ENCODE measurements at places on chromosomes 4 and X.

- DNase-seq = no peak
Observed at GRCh38 chrX:275967-276580, 5.1 kb upstream of the PLCXD1 start.

GRCh38 chr4:184439856-184440594, 34.3 kb downstream of the IRF2 start:
- no peak for DNase-seq

DNA sequence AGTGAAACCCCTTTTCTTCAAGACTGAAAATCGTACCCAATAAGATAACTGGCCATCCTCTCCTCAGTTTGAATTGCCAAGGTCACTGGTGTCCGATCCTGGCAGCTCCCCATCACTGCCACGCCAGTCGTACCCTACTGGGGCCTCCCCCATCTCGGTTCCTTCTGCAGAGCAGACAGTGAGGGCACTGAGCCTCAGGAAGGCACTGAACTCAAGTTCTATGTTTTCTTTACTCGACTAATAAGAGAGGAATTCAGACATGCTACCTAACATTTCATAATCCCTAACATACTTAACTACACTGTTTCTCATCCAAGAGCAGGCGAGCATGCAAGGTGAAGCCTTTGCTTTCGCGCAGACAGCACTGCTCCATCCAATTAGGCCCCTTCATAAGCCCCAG, 23.4 kb downstream of the ZFYVE28 start:
- DNase-seq = no peak

- no peak for DNase-seq
Observed at GRCh38 chrX:9525511-9526248, 60.8 kb downstream of the TBL1X start.
